ENCODE measurements at places on chromosomes 5 and 9.
A peak's percentile ranks its signal among the peaks of the same experiment; 100 is the strongest.

- DNase-seq: no peak
These were observed 76.7 kb upstream of the SPOCK1 start for GRCh38 chr5:137575847-137576246.

- no peak for DNase-seq
These were observed 21.2 kb upstream of the SLC12A7 start for GRCh38 chr5:1133108-1133507.

DNA sequence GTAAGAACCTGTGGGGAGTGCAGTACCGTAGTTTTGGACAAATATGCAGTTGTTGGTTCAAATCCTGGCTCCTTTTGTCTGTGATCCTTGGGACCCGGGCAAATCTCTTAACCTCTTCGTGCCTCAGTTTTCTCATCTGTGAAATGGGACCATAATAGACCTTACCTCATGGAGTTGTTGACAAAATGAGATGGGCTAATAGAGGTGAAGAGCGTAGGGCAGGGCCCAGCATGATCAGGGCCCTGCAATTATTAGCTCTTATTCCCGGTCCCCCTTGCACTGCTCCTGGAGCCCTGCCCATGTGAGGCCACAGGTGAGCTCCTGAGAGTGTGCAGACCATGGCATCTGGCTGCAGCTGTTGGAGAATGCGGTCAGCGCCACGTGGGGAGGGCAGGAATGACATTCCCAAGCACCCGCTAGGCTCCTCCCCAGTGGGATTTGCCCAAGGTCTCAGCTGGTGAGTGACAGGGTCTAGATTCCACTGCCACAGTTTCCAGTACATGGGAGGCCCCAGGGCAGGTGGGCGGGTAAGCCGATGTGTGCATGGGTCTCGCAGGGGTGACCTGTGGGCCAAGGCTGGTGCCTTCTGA, 41.0 kb downstream of the NEK6 start:
- DNase-seq: no peak

DNA sequence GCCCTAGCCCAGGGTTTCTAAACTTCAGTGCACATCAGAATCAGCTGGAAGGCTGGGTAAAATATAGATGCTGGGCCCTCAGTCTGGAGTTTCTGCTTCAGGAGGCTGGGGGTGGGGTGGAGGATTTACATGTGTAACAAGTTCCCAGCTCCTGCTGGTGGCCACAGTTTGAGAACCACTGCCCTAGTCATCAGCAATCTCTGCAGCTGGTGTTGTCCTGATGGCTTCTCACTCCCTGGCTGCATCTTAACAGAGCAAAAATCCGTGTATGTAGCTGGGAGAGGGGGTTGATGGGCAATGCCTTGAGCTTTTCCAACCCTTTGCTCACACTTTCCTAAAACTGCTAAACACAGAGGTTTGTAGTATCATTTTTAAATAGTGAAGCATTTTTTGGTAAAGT, 186.0 kb upstream of the KLF9 start:
- DNase-seq: no peak

GRCh38 chr9:94084314-94084713, at the start of gene PTPDC1:
Gene PTPDC1, plus strand, starts transcription at chr9:94084464. Its CDS starts 67 bp downstream, at chr9:94084531.
- DNase-seq: peak; percentile 39

DNA sequence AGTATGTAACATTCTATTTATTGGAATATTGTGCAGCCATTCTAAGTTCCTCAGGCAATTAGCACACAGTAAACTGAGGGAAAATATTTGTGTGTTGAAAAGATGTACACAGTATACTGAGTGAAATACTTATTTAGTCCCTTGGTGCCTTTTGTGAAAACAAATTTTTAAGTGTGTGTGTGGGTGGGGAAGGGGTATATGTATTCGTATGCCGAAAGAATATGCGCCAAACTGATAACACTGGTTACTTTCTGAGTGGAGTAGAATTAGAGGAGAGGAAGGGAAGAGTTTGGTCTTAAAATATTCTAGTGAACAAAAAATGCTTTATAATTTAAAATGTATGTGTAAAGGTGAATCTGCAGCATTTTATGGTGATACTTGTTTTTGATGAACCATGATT, 3.1 kb downstream of the DCP2 start:
- DNase-seq: no peak

DNA sequence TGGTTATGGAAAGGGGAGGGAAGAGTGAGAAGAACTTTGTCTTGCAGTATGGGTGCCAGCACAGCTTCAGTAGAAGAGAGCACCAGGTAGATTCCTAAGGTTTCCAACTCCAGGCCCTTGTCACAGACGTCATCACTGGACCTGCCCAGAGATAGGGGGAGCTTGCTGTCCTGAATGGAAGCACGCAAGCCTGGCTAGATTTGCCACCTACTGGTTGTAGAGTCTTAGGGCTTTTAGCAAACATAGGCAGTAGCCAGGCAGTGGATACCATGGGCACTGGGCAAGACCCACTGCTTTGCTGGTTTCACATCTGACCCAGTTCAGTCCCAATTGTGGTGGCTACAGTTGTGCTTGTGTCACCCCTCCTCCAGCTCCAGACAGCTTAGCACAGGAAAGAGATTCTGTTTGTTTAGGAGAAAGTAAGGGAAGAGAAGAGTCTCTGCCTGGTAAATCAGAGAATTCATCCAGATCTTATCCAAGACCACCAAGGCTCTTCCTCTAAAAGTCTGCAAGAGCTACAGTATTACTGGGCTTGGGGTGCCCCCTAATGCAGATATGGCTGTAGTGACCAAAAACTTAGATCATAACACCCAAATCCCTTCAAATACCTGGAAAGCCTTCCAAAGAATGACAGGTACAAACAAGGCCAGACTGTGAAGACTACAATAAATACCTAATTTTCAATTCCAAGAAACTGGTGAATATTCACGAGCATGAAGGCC, 158.9 kb downstream of the HINT1 start:
- no peak for DNase-seq

DNA sequence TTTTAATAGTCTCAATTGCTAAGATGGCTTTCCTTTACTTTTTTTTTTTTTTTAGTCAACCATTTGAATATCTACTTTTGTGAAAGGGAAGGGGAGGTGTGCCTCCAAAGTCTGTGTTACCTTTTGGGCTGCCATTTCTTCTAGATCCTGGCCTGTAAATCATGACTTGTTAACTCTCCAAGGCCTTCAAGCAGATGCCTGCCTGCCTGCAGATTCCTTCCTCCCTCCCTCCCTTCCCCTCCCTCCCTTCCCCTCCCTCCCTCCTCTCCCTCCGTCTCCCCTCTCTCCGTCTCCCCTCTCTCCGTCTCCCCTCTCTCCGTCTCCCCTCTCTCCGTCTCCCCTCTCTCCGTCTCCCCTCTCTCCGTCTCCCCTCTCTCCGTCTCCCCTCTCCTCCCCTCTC, 73.1 kb downstream of the COMMD10 start:
- no peak for DNase-seq

GRCh38 chr5:40045429-40045828, 620.6 kb upstream of the DAB2 start:
- no peak for DNase-seq

GRCh38 chr9:122337556-122337929, 33.3 kb upstream of the PTGS1 start:
- no peak for DNase-seq

- DNase-seq: no peak
These were observed 73.6 kb upstream of the STARD4 start for GRCh38 chr5:111585946-111586345.

DNA sequence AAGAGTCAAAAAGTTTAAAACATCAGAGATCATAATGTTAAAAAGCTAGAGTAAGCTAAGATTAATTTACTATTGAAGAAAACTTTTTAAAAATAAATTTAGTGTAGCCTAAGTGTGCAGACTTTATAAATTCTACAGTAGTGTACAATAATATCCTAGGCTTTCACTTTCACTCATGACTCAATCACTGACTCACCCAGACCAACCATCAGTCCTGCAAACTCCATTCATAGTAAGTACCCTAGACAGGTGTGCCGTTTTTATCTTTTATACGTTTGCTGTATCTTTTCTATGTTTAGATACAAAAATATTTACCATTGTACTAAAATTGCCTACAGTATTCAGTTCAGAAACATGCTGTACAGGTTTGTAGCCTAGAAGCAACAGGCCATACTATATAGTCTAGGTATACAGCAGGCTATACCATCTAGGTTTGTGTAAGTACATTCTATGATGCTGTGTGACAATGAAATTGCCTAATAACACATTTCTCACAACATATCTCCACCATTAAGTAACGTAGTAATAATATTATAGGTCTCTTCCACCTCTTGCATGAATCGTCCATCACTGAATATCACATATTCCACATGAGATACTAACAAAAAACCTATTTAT, 59.2 kb downstream of the MEGF9 start:
- DNase-seq: no peak

GRCh38 chr5:155649666-155650065, 636.1 kb downstream of the KIF4B start:
- DNase-seq: no peak

- DNase-seq: no peak
These were observed 458.6 kb downstream of the ZNF608 start for GRCh38 chr5:124287813-124288212.

DNA sequence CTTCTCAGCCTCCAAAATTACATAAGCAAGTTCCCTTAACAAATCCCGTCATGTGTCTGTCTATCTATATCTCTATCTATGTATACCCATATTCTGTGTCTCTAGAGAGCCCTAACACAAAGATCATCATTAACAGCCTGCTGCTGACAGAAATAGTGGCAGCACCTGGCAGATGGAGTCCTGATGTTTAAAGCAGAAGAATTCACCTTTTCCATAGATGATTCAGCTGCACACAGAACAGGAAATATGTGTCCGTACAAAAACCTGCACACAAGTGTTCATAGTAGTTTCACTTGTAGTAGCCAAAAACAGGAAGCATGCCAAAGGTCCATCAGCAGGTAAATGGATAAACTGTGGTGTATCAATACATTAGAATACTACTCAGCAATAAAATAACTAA, 45.0 kb upstream of the ACO1 start:
- no peak for DNase-seq

GRCh38 chr5:61966997-61967396, 339.0 kb upstream of the KIF2A start:
- DNase-seq: no peak

DNA sequence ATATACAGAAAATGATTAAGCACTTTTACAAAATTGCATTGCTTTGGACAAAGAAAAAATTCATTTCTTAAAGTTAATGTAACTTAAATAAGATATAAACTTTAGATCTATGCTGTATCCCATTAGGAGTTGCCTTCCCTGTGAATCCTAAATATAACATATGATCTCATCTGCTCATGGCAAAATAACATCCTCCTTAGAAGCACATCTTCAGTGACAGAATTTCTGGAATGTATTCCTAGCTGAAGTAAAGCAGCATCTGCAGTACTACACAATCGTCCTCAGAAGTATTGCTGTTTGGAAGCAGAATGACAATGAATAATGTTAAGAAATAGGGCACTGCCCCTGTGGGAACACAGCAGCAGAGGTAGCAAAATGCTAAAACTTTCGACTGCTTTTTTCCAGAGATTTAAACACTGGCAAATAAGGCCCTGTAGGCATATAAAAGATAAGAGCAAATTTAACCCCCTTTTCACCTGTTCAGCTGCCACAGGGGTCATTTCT, 571.0 kb downstream of the PTPRD start:
- no peak for DNase-seq

DNA sequence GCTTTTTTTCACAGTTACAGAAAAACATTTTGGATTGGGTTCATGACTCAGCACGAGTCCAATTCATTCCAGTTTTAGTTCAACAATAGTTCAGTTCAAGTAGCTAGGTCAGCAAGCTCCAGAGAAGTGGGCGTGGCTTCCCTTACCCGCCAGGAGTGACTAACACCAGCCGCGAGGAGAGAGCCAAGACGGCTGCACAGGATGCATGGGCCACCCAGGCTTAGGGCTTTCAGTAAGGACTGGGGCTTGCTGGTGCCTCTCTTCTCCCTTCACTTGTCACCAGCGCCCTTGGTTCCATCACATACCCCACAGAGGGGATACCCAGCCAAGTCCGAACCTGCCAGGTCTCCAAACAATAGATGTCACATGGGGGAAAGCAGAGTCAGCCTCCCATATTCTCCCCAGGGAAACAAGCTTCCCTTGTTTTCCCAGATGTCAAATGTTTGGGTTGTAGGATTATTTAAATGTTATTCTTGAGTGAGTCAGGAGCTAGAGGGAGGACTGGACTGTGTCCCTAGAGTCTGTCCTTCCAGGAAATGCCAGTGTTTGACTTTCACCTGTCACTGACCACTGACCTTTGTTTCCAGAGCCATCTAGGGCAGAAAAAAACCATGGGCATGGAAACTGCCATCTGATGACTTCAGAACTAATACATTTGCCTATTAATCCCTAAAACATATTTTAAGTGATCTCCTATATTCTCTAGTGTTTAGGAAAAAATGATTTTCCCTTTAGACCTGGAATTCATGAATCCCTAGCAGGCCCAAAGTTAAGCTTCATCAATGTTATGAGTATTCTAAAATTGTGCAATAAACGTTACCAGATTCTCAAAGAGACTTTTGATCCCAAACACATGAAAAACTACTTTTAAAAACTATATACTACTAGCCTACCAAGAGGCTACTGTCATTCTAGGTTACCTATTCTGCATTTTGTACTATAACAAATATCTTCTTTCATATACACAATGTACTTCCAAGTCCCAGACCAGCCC, 51.9 kb downstream of the NIPAL4 start:
- DNase-seq: peak; percentile 16

DNA sequence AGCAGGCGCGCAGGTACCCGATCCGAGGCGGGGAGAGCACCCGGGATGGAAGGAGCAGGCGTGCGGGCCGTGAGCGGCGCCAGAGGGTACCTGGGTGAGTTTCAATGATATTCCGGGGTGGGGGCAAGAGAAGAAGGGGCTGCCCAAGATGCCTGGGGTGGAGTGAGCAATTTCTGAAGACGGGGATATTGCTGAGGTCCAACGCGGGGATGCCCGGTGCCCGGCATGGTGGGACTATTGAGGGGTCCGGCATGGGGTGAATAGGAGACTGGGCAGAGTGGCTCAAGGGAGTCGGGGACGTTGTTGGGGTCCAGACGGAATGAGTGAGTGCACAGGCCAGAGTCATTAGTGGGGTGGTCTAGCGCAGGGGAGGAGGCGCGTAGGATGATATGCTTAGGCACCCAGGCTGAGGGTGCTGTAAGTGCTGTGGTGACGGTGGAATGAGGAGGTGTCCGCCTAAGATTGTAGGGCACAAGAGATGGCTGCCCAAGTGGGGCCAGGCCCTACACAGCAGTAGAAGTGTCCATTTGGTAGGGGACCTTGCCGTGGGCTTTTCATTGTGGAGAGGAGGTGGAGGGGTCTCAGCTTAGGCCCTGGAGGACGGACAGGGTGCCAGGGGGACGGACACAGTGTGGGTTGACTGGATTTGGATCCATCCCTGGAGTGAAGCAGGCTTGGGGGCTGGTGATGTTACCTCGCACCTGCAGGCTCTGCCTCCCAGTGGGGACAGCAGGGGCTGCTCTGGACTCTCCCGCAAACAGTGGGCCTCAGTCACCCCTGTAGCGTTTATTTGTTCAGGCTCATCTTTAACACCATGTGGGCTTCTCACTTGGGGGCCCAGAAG, 719 bp downstream of the MIGA2 start:
- no peak for DNase-seq
